Progenitor cell of endocrine pancreas (in vitro differentiated cells): ENCODE measurements at places on chromosomes 7 and 10. TPM values are rescaled to one million over a fixed set of nuclear protein-coding genes. Genes with fewer than 3 reads are reported as not detected.

The CRYGN gene
- 2.5 and 3.2 TPM in 2 replicates for total RNA-seq

The DENND11 gene
- total RNA-seq, result 52.3 and 52.8 TPM in 2 replicates

The MYH16 gene
- not detected in 2 replicates for total RNA-seq

The HGF gene
- total RNA-seq, result not detected in 2 replicates

The STK32C gene
- total RNA-seq, result 8.4 and 10.0 TPM in 2 replicates

The FXYD4 gene
- total RNA-seq, result not detected in 2 replicates

The SVOPL gene
- total RNA-seq, result 1.4 TPM in 2 replicates

The PCLO gene
- total RNA-seq, result 8.9 and 11.9 TPM in 2 replicates

The ANKRD22 gene
- total RNA-seq, result 0.18 TPM in 1 of 2 replicates, not detected in the other

The ZNF511 gene
- 54.2 and 56.8 TPM in 2 replicates for total RNA-seq

The SUV39H2 gene
- 38.4 and 39.9 TPM in 2 replicates for total RNA-seq

The MALRD1 gene
- total RNA-seq, result 1.2 and 1.5 TPM in 2 replicates

The GPNMB gene
- 0.98 and 1.4 TPM in 2 replicates for total RNA-seq

The TSPAN12 gene
- 23.2 and 25.3 TPM in 2 replicates for total RNA-seq

The TMEM196 gene
- total RNA-seq, result 0.55 and 0.69 TPM in 2 replicates

The NPY4R gene
- 0.67 and 0.71 TPM in 2 replicates for total RNA-seq

The WNT16 gene
- total RNA-seq, result not detected in 2 replicates

The PRSS37 gene
- not detected in 2 replicates for total RNA-seq

The ASB4 gene
- 0.27 TPM in 1 of 2 replicates, not detected in the other for total RNA-seq

The KIAA1217 gene
- total RNA-seq, result 117 and 121 TPM in 2 replicates

The INA gene
- 6.2 TPM in 2 replicates for total RNA-seq

The PNLIPRP3 gene
- total RNA-seq, result not detected in 2 replicates

The RBP3 gene
- total RNA-seq, result 0.10 TPM in 1 of 2 replicates, not detected in the other
